NCI-H2081 treated with DMSO at 0.1 percent for 48 hours (cell line): ENCODE measurements at places on chromosomes 4 and X.

DNA sequence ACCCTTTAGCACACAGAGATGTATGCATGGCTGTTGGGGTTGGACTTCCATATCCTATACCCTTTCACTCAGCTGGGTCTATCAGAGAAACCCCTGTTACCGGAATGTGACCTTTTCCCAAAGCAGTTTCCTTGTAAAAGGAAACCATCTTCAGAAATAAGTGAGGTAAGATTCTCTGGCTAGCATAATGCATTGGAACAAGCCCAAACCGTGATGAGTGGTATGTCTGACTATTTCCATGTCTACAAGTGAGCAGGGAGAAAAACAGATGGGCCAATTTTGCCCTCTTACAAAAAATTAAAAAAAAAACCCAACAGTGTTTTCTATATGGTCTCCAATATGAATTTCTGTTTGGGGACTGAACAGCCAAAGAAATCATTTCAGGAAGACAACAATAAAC, 283.9 kb downstream of the SMARCA1 start:
- no peak for DNase-seq

DNA sequence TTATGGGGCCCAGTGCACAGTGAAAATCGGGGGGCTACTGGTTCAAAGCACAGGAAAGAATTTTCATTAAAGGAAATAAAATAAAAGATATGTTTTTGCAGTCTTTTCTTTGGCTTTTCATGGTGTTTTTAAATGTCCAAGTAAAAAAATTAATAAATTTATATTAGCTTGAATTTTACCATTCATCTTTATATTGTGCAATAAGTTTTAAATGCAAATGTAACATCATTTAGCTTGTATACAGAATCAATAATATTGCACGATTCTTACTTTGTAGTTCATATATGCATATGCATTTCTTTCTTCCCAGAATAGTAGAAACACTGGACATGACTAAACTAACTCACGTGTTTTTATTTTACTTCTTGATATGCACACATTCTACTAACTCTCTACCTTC, 31.0 kb downstream of the AREG start:
- DNase-seq = no peak

GRCh38 chr4:41304221-41304620, 47.5 kb downstream of the UCHL1 start:
- DNase-seq = no peak

DNA sequence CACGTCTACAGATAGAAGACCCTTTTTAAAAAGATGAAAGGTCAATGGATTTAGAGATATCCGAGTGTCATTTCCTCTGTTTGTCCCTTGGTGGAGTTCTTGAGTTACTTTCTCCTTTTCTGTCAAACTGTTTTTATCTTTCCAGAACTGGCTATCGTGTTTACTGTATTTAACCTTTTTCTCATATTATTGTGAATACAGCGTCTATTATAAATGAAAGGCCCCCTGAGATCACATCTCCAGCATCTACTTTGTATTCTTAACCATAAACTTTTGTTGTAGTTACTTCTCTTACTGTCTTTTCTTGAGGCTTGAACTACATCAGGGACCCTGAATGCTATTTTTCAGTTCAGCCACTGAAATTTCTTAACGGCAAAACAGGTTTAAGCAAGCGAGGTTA, 4.0 kb upstream of the PCDH7 start:
- DNase-seq = no peak

- no peak for DNase-seq
Observed at GRCh38 chrX:34859191-34859590, 83.4 kb upstream of the FAM47B start.

DNA sequence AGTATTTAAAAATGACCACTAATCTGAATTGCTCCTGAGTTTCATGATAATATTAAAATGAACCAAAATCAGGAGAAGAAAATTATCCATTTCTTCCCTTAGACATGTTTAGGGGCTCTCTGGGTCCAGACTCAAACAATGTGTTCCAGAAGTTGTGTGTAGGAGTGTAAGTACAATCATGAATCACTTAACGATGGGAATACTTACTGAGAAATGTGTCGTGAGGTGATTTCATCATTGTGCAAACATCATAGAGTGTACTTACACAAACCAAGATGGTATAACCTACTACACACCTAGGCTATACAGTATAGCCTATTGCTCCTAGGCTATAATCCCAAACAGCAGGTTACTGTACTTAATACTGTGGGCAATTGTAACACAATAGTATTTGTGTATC, 74.8 kb downstream of the STPG2 start:
- DNase-seq = no peak

GRCh38 chr4:162681212-162681611, 485.5 kb downstream of the NAF1 start:
- DNase-seq = no peak

GRCh38 chr4:76762137-76763130, 135.5 kb downstream of the SOWAHB start:
- no peak for DNase-seq

GRCh38 chr4:14607578-14607977, 394.7 kb upstream of the CPEB2 start:
- DNase-seq = no peak

- DNase-seq = no peak
Observed at GRCh38 chr4:154911097-154911496, 130.0 kb downstream of the RBM46 start.

DNA sequence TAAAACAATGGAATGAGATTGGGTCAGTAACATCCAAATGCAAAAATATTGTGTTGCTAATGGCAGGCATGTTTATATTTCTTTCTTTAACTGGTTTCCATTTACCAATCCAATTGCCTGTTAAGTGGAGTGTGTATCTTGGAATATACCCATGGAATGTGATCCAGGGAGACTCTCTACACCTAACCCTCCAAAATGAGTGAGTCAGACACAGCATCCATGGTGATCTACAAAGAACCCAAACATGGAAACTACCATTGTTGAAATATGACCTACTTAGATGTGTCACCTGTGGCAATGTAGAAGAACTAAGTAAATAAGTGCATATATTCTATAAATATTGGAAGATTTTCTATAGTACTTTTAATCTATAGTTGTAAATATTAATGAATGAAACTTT, 110.3 kb downstream of the AREG start:
- DNase-seq = no peak

- no peak for DNase-seq
Observed at GRCh38 chrX:153669901-153670731, 3.5 kb downstream of the PNCK start.

DNA sequence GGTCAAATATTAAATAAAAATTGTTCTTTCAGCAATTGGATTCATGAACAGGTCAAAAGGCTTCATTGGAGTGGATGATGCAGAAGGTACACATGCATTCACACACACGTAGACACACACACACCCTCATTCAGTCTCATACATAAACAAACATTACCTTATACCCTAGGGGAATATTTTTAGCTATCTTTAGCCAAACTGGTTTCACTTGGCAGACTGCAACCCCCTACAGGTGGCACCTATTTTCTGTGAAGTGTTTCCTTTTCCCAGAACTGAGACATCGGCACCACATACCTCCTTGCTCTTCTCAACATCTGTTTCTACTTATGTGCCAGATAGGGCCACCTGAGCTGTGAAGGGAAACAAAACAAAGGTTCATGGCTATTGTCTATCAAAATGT, 18.5 kb upstream of the KDR start:
- no peak for DNase-seq

- DNase-seq = no peak
Observed at GRCh38 chr4:87965501-87965975, 10.0 kb upstream of the SPP1 start.

DNA sequence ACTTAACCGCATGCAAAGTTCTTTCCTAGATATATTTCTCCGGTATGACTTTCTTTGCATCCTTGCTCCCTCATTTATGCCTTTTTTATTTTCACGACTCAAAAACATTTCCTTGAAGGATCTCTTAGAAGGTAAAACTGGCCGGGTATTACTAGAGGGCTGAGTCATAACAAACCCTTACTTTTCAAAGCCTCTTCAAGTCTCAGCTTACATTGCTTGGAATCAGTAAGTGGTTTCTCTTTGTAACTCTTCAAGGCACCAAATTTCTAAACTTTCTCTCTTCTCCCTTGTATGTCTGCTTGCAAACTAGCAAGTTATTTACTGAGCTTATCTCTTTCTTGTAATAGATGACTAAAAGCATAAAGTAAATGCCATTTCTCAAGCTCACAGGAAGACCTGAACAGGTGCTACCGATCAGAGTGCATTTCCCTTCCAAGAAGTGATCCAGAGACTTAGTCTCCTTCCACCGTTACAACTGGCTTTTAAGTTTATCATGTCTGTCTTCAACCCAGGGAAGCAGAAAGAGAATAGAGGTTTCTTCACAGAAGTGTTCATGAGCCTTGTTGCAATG, 75.5 kb downstream of the ANXA10 start:
- DNase-seq = no peak

DNA sequence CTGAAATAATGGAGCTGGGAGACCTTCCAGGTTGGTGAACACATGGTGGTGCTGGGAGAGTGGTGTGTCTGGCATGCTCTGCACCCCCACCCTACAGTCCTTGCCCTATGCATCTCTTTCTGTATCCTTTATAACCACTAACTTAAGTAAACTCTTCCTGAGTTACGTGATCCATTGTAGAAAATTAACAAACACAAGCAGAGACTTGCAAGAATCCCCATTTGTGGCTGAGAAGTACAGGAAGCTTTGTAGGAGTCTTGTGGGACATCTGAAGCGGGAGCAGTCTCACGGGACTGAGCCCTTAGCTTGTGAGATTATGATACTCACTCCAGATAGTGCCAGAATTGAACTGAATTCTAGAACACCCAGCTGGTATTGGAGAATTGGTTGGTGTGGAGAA, 14.3 kb upstream of the FAM13A start:
- no peak for DNase-seq

GRCh38 chr4:186724864-186725468, 1.3 kb upstream of the FAT1 start:
- DNase-seq = no peak

DNA sequence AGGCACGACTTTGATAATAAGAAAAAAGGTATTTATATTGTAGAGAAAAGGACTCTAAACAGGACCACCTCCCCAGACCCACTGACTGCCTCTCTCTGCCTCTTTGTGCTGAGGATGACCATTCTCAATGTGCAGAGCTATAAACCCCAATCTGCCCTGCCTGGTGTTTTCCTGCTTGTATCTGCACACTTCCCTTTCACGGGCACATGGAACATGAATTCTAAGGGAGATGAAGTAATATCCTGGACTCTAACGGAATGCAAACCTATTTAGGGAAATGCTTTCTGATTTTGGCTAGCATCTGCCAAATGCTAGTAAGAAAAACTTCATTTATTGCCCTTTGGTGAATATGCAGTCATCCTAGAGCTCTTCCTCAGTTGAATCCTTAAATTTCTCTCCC, 2.4 kb downstream of the DIPK2B start:
- DNase-seq = no peak

DNA sequence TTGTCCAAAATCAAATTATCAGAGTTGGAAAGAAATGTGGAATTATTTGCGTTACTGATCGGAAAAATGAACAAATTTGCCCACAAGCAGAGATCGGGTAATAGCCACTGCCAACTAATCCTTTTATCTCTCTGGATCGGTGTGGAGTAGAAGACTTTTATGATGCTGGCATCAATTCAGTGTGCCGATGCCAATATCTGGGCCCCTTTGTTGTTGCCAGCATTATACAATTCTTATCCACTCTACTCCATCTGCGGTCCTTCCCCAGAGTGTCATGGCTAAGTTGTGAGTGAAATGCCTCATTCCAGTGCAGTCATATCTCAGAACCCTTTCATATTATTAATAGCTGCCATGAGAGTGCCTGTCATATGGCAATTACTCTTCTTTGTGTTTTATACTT, 660.2 kb downstream of the ADGRL3 start:
- DNase-seq = no peak

- no peak for DNase-seq
Observed at GRCh38 chr4:98411731-98412130, 150.5 kb downstream of the RAP1GDS1 start.

DNA sequence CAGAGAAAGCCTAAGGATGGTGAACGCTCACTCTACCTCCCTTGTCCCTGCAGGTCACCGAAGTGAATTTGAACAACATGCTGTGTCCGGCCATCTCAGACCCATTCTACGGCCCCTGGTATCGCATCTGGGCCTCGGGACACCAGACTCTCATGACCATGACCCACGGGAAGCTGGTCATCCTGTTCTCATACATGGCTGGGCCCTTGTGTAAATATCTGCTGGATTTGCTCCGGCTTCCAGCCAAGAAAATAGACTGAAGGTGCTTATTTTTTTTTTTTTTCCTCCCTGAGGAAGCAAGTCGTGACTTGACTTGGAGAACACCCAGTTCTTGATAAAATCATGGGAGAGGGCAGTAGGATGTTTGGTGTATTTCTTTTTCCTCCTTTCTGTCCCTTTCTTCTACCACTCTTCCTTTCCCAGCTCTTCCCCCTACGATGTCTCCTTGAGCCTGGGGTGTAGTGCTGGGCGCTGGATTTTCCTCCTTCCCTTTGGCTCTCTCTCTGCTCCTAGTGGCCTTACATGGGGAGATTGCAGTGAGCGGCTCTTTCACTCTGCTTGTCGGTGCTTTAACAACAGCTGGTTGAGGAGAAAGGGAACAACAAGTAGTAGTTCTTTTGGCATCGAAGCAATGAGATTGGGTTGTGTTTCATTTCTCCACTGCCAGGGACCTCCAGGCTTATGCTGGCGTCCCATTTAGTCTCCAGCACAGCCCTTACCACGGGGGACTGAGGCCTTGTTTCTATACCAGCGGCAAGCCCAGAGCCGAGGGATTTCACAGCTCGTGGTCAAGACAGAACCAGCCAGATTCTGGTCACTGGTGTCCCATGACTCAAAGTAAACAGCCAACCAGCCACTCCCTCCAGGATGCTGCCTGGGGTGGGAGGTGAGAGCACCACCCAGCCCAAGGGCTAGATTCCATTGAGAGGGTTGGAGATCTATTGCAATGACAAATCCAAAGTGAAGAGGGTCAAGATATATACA, 144.4 kb downstream of the AMMECR1 start:
- DNase-seq = no peak

- DNase-seq = no peak
Observed at GRCh38 chrX:154809939-154810665, 4.8 kb upstream of the MPP1 start.

GRCh38 chr4:40502934-40503333, 126.7 kb downstream of the RBM47 start:
- no peak for DNase-seq

- no peak for DNase-seq
Observed at GRCh38 chr4:43244688-43245382, 352.3 kb downstream of the GRXCR1 start.

- no peak for DNase-seq
Observed at GRCh38 chr4:174749091-174749490, 80.0 kb downstream of the GLRA3 start.

DNA sequence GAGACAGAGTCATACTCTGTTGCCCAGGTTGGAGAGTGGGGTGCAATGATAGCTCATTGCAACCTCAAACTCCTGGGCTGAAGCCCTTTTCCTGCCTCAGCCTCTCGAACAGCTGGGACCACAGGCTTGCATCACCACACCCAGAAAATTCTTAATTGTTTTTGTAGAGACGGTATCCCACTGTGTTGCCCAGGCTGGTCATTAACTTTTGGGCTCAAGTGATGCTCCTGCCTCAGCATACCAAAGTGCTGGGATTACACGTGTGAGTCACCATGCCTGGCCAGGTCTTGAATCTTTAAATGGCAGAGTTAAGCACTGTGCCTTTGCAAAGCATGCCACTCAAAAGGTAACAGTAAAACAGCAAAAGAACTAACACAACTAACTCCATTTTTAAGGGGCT, 28.6 kb upstream of the BBS12 start:
- no peak for DNase-seq

- DNase-seq = no peak
Observed at GRCh38 chr4:186500721-186501304, 54.6 kb downstream of the MTNR1A start.

GRCh38 chr4:20172070-20172760, 79.5 kb upstream of the SLIT2 start:
- DNase-seq = no peak
